Stimulated activated CD8-positive, alpha-beta memory T cell treated with anti-CD3 and anti-CD28 coated beads, Interleukin-4, amount 100 ng/mL, for 48 hours (primary cell): ENCODE measurements at places on chromosomes 16 and 17.

GRCh38 chr17:66313325-66313724, 10.9 kb downstream of the PRKCA start:
- no peak for DNase-seq

DNA sequence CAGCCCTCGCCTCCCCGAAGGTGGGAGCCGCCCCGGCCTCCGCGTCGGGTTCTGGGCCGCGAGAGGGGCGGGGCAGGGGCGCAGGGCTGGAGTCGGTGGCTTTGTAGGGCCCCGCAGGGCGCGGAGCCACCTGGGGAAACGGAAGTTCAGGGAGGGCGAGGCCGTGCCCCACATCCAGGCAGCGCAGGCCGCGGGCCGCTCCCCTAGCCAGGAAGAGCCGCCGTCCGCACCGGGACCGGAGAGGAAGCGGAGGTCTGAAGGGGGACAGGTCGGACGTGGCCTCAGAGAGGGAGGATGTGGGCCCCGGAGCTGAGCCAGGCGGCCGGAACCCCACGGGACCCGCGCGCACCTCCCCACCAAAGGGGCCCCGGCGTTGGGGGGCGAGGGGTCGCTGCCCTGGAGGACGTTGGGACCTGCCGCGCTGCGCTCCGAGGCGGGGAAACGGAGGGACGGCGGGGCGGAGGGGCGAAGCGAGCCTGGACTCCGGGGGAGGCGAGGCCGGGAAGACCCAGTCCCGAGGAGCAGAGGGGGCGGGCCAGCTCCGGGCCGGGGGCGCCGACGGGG, 482 bp upstream of the SLC16A3 start:
- peak; percentile 73 for DNase-seq

DNA sequence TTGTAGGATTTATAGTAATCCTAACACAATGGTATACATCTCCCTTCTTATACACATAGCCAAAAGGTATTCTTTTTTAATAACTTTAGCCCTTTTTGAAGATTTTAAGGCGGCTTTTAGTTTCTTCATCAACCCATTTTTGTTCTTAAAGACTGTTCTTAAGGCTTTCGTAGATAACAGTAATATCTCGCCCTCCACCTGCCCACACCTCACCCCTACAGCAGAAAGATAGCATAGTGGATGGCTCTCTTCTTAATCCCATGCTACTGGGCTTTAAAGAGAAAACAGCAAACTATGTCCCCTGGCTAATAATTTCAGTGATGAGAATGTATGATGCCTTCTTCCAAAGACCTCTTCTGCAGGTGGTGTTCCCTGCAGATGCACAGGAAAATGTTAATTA, 8.6 kb downstream of the IGSF6 start:
- no peak for DNase-seq

GRCh38 chr16:66525396-66526180, 24.3 kb downstream of the TK2 start:
- DNase-seq = no peak

GRCh38 chr16:66913081-66913480, 5.6 kb downstream of the CDH16 start:
- no peak for DNase-seq
